ENCODE measurements at places on chromosomes 7 and 10.

- no peak for DNase-seq
These were observed 27.1 kb downstream of the LRRC20 start for GRCh38 chr10:70355051-70356021.

DNA sequence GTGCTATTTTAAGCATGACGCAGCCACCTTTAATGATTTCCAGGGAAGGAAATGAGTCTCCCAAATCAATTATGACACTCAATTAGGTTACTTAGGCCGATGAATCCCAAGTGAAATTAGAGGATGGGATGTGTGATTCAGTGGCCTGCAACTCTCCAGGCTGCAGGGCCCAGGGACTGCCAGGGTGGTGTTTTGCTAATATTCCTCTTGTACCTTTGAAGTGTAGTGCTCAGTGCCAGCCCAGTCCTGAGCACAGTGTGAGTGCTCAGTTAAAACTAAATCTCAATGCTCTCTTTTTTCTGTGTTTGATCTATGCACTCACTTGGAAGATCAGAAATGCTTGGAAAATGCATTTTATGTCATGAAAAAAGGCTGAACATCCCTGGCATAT lies 51.6 kb downstream of the SEM1 start:
- no peak for DNase-seq

GRCh38 chr10:71131508-71132088 lies 80.8 kb upstream of the UNC5B start:
- no peak for DNase-seq

DNA sequence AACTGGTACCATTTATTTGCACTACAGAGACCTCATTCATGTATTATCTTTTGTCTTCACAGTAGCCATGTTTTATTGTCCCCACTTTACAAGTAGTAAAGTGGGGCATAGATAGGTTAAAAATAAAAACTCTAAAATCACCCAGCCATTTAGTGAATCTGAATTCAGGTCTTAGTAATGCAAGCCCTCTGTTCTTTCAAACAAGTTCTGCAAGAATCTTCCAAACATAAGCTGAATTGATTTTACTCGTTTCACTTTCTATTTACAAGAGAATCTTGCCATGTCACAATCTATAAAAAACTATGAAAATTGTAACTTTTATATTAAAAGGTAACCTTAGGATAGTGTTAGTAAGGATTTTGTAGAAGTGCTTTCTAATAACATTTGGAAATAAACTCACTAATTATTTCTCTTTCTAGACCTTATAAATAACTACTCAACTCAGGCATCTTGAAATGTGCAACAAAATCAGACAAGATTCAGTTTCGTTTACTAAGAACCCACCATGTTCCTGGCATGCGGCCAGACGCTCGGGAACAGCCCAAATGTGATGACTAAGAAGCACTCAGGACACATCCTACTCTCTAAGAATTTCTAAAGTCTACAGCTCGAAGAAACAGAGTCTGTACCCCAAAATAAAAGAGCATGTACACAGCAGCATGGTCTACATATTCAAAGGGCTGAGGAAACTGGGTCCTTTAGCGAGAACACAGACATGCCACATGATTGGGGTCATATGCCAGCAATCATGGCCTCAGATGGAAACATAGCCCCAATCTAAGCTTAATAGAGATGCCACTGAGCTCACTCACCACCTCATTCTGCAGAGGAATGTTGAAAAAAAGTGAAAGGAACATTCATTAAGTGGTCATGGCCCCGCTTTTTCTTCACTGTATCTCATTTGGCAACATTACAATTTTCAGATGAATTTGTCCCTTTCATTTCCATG lies 167.6 kb downstream of the AMPH start:
- DNase-seq, result peak; percentile 20

DNA sequence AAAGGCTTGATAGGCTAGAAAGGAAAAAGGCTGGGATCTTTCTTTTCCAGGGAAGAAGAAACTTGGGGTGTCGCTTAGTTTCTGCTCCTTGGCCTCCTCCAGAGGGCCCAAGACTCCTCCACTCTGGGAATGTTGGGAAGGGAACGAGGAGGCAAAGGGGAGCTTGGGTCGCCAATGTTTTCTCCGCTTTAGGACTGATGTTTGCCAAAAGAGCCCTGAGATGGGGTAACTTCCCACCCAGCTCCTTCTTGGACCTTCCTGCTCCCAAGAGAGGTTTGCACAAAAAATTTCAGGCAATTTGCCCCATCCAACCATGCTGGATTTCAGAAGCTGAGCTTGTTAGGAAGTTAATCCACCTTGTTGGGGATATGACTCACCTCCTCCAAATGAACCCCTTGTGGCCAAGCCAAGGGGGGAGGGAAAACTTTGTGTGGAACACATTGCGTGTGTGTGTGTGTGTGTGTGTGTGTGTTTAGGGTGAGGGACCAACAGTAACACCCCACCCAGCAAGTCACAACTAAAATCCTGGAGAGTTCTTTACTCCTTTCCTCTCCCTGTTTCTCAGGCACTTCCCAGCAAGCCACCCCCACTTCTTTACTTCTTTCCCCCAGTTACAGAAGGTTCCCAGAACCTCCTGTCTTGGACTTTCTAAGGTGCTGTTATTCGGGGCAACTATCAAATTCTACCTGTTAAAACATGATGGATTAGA lies 8.7 kb upstream of the HOXA2 start:
- peak; percentile 61 for DNase-seq

DNA sequence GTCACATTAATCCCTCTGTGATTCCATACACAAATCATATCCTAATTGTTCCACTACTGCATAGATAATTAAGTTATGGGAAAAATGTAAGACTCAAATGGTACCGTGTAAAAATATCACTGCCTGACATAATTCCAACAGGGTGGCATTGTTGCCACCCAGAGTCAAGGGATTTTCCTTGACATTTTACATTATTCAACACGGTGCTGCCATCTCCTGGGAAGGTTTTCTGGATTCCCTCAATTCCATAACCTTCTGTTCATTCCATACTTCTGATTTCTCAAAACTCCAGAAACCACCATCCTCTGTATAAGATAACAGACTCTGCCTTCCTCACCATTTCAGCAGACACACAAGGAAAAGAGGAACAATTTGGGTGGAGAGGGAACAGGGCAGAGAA lies 495.9 kb downstream of the XPNPEP1 start:
- no peak for DNase-seq

GRCh38 chr7:21915140-21915539 lies 30.6 kb downstream of the CDCA7L start:
- DNase-seq, result no peak

DNA sequence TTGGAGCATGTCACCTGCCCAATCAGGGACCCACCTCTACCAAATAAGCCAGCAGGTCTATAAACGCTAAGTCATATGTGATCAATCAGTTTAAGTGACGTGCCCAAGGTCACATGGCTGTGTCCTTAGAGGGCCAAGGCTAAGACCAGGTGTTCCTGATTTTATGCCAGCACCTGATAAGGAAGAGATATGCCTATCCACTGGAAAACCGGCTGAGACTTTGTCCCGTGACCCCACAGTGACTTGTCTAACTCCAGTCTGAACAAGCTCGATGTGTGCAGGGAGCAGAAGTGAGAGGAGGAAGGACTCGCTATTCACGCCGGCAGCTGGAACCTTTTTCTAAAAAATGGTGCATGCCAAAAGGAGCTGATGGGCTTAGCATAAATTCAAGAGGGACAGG lies 57.0 kb downstream of the PRKAG2 start:
- no peak for DNase-seq

DNA sequence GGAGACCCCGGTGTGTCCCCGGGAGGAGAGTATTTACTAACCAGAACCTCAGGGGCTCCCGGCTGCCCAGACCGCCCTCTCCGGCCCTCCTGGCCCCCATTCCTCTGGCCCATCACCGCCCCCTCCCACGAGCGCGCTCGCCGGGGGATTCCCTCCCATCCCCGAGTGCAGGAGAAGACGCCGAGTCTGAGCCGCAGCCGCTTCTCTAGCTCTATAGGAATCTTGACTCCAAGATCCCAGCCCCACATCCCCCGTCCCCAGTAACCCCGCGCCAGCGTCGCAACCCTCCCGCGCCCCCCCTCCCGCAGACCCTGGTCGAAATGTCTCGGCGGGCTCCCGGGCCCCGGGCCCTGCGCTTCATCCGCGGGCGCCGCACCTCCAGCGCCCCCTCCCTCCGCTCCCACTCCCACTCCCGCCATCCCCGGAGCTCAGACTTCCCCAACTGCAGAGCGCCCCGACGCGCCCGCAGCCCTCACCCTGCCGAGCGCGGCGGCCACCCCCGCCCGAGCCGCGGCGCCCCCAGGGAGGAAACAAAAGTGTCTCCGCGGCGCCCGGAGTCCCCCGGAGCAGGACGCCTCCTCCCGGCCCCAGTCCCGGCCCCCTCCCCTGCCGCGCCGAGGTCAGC lies 541 bp downstream of the ELMO1 start:
- DNase-seq, result no peak

DNA sequence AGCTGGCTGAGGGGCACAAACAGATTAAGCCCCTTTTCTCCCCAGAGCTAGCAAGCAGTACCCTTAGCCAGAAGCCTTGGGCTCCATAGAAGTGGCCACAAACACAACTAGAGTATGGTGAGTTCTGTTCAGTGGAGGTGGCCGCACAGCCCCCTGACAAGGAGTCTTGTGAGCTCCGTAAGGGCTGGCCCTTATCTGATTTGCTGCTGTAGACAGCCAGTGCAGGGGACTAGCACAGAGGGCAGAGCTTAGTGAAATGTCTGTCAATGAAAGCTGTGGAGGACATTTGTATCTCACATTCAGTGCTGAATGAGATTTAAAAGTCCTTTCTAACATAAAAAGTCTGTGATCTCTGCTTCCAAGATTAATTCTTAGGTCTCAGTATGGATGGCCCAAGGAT lies 137.3 kb downstream of the AUTS2 start:
- no peak for DNase-seq
